ENCODE measurements at places on chromosomes 12 and 14. TPM values are rescaled to one million over a fixed set of nuclear protein-coding genes. Genes with fewer than 3 reads are reported as not detected.

GRIP1 gene
- 0.91 TPM for total RNA-seq

STRN3 gene
- total RNA-seq: 15.2 TPM

HAL gene
- total RNA-seq: 0.14 TPM

FAIM2 gene
- not detected for total RNA-seq

PRB3 gene
- total RNA-seq: not detected

TM9SF1 gene
- total RNA-seq: 96.0 TPM

OR8S1 gene
- total RNA-seq: not detected

MGAT4C gene
- 1.1 TPM for total RNA-seq

CIROP gene
- total RNA-seq: not detected

HOXC6 gene
- 0.27 TPM for total RNA-seq

SOX5 gene
- 2.5 TPM for total RNA-seq

EFS gene
- total RNA-seq: not detected

TAS2R46 gene
- 0.23 TPM for total RNA-seq

SMIM41 gene
- total RNA-seq: not detected

MYO1A gene
- total RNA-seq: not detected

LMNTD1 gene
- not detected for total RNA-seq

MSRB3 gene
- 6.6 TPM for total RNA-seq

MSI1 gene
- total RNA-seq: 0.35 TPM

PTPRQ gene
- total RNA-seq: not detected

CLEC1B gene
- total RNA-seq: not detected

COQ10A gene
- total RNA-seq: 4.5 TPM

GTF2A1 gene
- total RNA-seq: 17.2 TPM

CAND1 gene
- total RNA-seq: 79.8 TPM

RFX4 gene
- not detected for total RNA-seq

FOXN4 gene
- total RNA-seq: not detected

HOXC12 gene
- total RNA-seq: not detected

ARL6IP4 gene
- 111 TPM for total RNA-seq

RHOJ gene
- 1.3 TPM for total RNA-seq

CIDEB gene
- not detected for total RNA-seq

OASL gene
- total RNA-seq: 9.2 TPM

RNASE7 gene
- total RNA-seq: not detected

CD9 gene
- total RNA-seq: 86.6 TPM

EIF2B2 gene
- total RNA-seq: 51.0 TPM

All from H4 (cell line).